A549 (cell line): ENCODE measurements at places on chromosomes 1 and 21. TPM values are rescaled to one million over a fixed set of nuclear protein-coding genes. Genes with fewer than 3 reads are reported as not detected.

PTGS2 gene
- 6.9 to 12.3 TPM (median 8.2 TPM) in 3 replicates for polyA plus RNA-seq

AVPR1B gene
- not detected in 3 replicates for polyA plus RNA-seq

FMO5 gene
- 0.25 to 0.50 TPM (median 0.37 TPM) in 3 replicates for polyA plus RNA-seq

SLFNL1 gene
- 0.03 to 0.05 TPM (median 0.04 TPM) in 3 replicates for polyA plus RNA-seq

FCMR gene
- polyA plus RNA-seq: 0.93 to 1.3 TPM (median 1.0 TPM) in 3 replicates

FAM78B gene
- 0.12 to 0.13 TPM (median 0.13 TPM) in 3 replicates for polyA plus RNA-seq

FCGR2B gene
- not detected in 3 replicates for polyA plus RNA-seq

MTMR11 gene
- polyA plus RNA-seq: 10.9 to 16.2 TPM (median 14.5 TPM) in 3 replicates

C1orf21 gene
- 9.7 to 11.4 TPM (median 10.8 TPM) in 3 replicates for polyA plus RNA-seq

RGS8 gene
- not detected in 3 replicates for polyA plus RNA-seq

SLC9C2 gene
- polyA plus RNA-seq: not detected in 3 replicates

UBXN10 gene
- polyA plus RNA-seq: not detected in 3 replicates

ROR1 gene
- 6.5 to 9.4 TPM (median 8.2 TPM) in 3 replicates for polyA plus RNA-seq

CELA2A gene
- polyA plus RNA-seq: not detected in 3 replicates

EPS15 gene
- polyA plus RNA-seq: 10.0 to 10.9 TPM (median 10.9 TPM) in 3 replicates

PTPN7 gene
- not detected in 3 replicates for polyA plus RNA-seq
